Chondrocyte (in vitro differentiated cells): ENCODE measurements at places on chromosomes 2 and 18. TPM values are rescaled to one million over a fixed set of nuclear protein-coding genes. Genes with fewer than 3 reads are reported as not detected.

DNA sequence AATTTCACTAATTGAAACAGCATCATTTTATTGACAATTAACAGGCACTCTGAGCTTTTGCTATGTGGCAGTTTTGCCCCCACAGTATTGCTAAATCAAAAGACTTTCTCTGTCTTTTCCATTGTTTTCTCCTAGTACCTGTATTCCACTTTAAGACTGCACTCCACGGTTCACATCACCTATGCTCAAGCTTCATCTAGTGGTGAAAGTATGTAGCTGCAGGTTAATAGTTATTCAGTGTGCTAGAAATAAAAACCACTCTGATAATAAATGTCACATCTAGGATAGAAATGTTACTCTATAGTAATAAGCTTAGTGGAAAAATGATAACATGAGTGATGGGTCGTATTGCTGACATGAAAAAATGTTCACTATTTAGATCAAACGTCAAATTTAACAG is 24.6 kb downstream of the ARL6IP6 start:
- DNase-seq, result no peak

- peak; percentile 82 for DNase-seq
Observed at GRCh38 chr2:239390546-239391285, 10.1 kb downstream of the HDAC4 start.

GRCh38 chr2:16978301-16978700 is 312.7 kb upstream of the CYRIA start:
- no peak for DNase-seq

GRCh38 chr18:34709750-34710441 is at the start of gene DTNA:
Gene DTNA (plus strand): TSS chr18:34710298. CDS start chr18:34755977, 45,679 bp downstream.
- no peak for DNase-seq

DNA sequence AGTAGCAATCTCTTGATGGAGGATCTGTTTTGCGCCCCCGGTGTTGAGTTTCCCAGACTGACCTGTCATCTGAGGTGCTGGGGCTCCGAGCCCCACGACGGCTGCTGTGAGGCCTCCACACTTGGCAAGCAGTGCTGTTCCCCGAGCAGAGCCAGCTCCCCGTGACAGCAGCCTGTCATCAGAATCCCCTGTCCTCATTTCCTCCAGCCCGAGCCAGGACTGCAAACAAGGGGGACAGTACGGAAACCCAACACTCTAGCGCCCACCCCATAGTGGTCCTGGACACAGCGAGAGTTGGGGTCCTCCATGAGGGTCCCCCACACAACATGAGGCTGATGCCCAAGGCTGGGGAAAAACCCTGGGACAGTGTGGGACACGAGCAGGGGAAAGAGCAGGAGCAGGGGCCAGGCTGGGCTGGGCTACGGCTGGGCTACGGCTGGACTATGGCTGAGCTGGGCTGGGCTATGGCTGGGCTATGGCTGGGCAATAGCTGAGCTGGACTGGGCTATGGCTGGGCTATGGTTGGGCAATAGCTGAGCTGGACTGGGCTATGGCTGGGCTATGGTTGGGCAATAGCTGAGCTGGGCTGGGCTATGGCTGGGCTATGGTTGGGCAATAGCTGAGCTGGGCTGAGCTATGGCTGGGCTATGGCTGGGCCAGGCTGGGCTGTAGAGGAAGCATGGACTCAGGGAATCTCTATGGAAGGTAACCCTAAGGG is 1.5 kb upstream of the KLHL30 start:
- peak; percentile 87 for DNase-seq

- DNase-seq, result no peak
Observed at GRCh38 chr2:178589335-178589734, 109.1 kb downstream of the PLEKHA3 start.

Gene SMC6
- 20.1 to 21.0 TPM (median 21.0 TPM) in 3 replicates for total RNA-seq

Gene SULT1C2
- 0.27 to 0.29 TPM (median 0.28 TPM) in 3 replicates for total RNA-seq
